Foreskin melanocyte (primary cell): ENCODE measurements at places on chromosomes 3 and 15.

DNA sequence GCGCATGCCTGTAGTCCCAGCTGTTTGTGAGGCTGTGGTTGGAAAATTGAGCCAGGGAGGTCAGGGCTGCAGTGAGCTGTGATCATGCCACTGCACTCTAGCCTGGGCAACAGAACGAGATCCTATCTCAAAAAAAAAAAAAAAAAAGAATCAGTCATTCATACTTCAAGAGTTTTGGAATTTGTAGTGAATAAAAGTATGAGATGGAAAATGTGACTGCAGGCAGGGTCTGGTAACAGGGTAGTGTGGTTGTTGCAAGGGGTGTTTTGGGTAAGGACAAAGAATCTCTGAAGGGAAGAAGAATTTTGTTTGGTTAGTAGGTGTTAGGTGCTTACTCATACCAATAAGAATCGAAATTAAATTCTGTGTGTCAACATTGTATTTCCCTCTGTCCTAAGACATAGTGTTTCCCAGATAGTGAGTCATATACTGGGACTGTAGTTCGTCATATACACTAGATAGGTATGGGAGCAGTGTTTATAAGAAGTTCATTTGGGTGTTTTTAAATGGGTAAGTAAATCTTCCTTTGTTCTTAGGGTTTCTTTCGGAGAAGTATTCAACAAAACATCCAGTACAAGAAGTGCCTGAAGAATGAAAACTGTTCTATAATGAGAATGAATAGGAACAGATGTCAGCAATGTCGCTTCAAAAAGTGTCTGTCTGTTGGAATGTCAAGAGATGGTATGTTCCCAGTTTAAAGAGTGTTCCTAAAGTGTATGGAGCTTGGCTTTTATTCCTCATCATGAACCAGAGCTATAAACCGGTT lies 14.2 kb downstream of the NR1D2 start:
- DNase-seq: no peak

- peak; percentile 41 for DNase-seq
These were observed 1.0 kb upstream of the RYR3 start for GRCh38 chr15:33309602-33310276.

DNA sequence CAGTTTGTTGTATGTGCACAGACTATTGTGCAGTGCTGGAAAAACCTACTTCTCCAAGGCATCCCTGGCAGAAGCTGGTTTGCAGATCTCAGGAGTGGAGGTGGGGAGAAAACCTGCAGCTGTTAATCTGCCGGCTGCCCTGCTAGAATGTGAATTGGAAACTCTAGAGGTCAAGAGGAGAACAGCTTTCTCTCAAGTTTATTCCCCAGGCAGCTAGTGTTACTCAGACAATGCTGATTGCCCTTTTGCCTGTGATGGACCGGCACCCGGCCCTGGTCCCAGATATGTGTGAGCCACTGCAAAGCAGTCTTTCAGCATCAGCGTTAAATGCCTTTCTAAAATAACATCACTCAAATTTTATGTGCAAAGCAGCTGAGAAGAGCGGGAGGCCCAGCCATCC lies 129.7 kb upstream of the TPM1 start:
- DNase-seq: no peak

- DNase-seq: peak; percentile 59
These were observed 22.6 kb downstream of the MTHFS start for GRCh38 chr15:79874242-79874641.

DNA sequence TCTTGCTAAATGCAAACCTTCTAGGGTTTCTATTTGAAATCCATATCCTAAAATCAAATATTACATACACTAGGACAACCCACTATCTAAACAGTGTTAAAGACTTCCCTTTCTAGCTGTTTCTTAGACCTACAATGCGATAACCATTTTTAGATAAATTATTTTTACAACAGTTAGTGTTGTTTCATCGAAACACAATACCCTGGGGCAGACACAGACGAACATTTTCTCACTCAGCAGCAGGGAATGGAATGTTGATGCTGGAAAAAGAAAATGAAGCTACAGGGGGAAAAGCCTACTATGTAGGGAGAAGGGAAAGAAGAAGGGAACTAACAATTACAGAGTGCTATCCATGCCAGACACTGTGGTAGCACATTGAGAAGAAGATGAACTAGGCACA lies 6.0 kb upstream of the HERC1 start:
- DNase-seq: no peak

DNA sequence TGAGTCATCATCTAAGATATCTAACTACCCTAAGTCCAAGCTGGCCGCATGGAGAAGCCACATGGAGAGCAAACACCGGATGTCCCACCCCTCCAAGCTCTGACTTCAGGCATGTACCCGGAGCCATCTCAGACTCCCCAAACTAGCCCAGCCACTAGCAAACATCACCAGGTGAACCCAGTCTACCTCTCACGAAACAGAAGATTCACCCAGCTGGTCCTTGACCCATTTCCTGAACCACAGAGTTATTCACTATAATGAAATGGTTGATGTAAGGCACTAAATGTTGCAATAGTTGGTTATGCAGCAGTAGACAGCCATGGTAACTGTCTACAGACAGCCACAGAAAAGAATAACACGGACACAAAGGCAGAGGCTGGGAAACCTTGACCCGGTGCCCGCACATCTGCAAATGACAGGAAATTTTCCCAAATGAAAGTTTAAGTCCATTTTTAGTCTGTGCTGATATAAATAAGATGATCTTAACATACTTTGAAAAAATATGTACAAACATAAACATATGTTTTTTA lies 265.5 kb upstream of the ATP10A start:
- DNase-seq: no peak

DNA sequence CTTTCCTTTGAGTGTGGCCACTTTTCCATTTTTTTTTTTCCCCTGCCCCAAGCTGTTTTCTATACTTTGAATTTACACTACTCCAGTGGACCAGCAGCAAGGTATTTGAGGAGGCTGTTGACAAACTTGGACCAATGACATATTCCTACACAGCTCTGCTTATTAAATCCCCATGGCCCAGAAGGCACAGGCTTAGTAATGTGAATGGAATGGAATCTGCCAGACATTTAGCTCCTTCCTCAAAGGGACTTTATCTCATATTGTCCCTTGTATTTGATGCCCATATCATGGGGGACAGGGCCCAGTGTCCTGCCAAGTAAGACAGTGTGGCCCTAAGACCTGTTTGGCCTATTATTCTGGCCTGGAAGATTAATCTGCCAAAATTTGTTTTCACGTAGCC lies 107.5 kb downstream of the CHCHD6 start:
- DNase-seq: no peak
